ENCODE measurements at places on chromosomes 12 and 14. TPM values are rescaled to one million over a fixed set of nuclear protein-coding genes. Genes with fewer than 3 reads are reported as not detected.

GDF11 gene
- 11.3 TPM for total RNA-seq

ALDH2 gene
- total RNA-seq, result 63.1 TPM

PPFIA2 gene
- 0.16 TPM for total RNA-seq

EMP1 gene
- 92.3 TPM for total RNA-seq

CCDC198 gene
- total RNA-seq, result 56.2 TPM

SPX gene
- total RNA-seq, result 6.5 TPM

C12orf76 gene
- total RNA-seq, result 7.0 TPM

BMAL2 gene
- total RNA-seq, result 9.3 TPM

DDN gene
- total RNA-seq, result 0.16 TPM

TEX22 gene
- 0.16 TPM for total RNA-seq

NFE2 gene
- not detected for total RNA-seq
